ENCODE measurements at places on chromosomes 1 and 21. TPM values are rescaled to one million over a fixed set of nuclear protein-coding genes. Genes with fewer than 3 reads are reported as not detected.

GRCh38 chr1:28756846-28757245 is 20.1 kb downstream of the YTHDF2 start:
- DNase-seq, result no peak

- no peak for DNase-seq
Measured at GRCh38 chr1:94903280-94904009, 23.5 kb downstream of the CNN3 start.

- DNase-seq, result no peak
Measured at GRCh38 chr1:207256869-207257268, 64.6 kb upstream of the CD55 start.

- no peak for DNase-seq
Measured at GRCh38 chr1:2998503-2999100, 22.7 kb upstream of the ACTRT2 start.

The ZNF593OS gene
- total RNA-seq, result not detected
